ENCODE measurements at places on chromosomes 3 and 15.

DNA sequence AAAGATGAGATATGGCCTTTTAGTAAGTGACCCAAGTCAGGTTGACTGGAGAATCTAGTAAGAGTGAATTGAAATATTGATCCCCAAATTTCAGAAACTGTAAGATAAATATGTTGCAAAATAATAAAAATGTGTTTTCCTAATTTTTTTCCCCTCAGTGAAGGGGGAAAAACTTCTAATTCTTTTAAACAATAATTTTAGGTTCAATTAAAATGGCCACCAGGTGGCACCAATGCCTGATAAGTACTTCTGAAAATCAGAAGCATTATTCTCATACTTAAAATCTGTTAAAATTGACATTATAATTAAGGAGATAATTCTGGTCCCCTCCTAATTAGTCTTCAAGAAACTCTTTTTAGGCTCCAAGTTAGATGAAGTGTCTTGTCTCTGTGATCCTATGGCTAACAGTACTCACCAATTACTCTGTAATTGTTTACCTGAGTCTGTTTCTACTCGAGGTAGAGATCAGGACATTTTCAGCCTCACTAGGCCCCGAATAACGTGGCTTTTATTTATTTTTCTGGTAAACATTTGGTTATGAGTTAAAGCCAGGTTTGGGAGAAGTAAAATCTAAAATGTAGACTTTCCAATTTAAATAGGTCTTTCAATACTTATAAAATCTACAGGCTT is 52.6 kb downstream of the NMD3 start:
- peak; percentile 21 for DNase-seq

DNA sequence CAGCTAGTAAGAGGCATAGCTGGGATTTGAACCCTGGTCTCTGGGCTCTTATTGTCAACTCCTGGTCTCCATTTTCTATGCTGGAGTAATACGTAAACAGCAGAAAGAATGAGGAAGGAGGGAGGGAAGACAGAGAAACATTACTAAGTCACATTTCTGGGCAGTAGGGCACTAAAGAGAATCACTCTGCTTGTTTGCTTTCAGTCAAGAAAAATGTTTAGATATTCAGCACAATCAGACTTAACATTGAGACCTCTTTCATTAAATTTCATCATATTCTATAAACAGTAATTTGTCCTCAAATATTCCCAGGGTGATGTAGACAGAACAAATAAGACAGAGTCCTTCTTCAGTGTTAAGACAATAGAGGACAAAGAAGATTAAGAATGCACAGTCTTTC is 67.7 kb upstream of the BNC1 start:
- no peak for DNase-seq

GRCh38 chr15:43268111-43269105 is 1.7 kb upstream of the TGM5 start:
- DNase-seq = no peak

DNA sequence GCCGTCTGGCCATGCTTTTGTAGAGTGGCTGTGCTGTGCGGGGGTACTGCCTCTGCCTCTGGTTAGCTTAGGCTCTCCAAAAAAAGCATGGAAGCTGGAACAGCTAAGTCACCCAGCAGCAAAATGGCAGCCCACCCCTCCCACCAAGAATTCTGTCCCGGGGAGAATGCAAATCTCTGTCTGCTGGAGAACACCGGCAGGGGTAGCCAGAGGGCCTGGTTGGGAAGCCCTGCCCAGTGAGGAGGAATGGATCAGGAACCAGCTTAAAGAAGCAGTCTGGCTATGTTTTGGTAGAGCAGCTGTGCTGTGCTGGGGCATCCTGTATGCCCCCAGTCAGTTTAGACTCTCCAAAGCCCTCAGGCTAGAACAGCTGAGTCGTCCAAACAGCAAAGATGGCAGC is 56.2 kb upstream of the PTPRG start:
- no peak for DNase-seq

GRCh38 chr3:105339946-105340345 is 26.8 kb upstream of the ALCAM start:
- DNase-seq = no peak

GRCh38 chr3:133209871-133210550 is 171.8 kb downstream of the TMEM108 start:
- DNase-seq = no peak

DNA sequence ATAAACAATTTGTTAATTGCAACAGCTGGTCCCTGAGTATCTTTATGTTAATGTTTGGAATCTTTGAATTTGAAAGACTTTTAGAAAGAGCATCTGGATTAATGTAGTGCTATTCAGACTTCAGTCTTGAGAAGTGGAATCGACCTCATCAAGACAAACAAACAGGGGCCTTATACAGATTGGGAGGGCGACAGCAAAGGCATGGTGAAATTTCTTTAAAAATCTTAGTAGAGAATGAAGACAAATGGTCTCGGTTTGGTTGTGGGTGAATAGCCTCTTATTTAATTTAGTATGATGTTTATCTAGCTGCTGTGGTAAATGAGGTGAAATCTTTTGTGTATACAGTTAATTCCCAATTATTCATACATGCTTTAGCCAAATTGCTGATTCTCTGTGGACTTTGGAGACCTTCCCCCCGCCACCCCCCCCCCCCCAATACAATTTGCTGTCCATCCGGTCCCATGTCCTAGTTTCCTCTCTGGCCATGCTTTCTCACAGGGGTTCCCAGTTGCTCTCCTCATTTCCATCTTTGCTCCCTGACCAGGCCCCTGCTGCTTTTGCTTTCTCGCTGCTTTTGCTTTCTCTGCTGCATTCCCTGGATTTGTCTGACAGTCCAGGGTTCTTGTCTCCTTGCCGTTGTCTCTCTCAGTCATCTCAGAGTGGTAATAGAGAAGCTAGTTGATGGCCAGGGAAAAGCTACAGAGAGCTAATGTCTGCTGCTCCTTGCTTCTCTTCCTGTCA is 135.3 kb downstream of the FNDC3B start:
- DNase-seq = no peak

- DNase-seq = peak; percentile 20
Measured at GRCh38 chr15:66619152-66619903, 53.5 kb upstream of the LCTL start.

- no peak for DNase-seq
Measured at GRCh38 chr3:19183584-19183983, 35.3 kb downstream of the KCNH8 start.

GRCh38 chr15:49135342-49135857 is 20.0 kb downstream of the COPS2 start:
- no peak for DNase-seq

- peak; percentile 79 for DNase-seq
Measured at GRCh38 chr15:74790080-74790916, 8.4 kb downstream of the CSK start.

DNA sequence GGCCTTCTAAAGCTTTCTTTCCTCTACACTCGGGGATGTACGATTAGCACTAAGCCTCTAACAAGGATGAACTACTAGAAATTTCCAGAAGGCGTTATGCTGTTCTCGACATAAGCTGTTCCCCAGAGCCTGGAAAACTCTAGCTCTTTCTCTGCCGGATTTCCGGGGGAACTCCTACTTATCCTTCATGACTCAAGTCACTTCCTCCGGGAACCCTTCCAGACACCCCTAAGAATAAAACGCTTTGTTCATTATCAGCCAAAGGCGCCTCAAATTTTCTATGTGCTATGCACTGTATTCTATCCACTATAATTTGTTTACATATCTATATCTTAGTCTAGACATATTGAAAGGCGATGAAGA is 455 bp upstream of the SNAP23 start:
- DNase-seq = peak; percentile 82

- DNase-seq = no peak
Measured at GRCh38 chr15:65804252-65804931, 12.3 kb upstream of the DENND4A start.

DNA sequence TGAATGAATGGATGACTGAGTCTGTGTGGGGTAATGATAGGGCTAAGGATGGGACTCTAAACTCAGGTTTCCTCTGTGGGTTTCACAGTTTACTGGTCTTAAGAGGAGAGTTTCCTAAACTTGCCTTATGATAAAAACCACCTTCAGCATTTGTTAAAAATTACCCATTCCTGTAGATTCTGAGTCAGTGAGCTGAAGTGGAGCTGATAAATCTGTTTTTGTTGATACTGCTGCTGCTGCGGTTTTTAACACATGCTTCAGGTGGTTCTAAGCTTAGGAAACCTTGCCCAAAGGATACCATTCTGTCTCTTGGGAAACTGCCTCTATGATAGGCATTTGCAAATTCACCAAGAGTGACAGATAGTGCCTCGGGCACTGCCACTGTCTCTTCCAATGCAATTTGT is 52.6 kb downstream of the MECOM start:
- DNase-seq = no peak

DNA sequence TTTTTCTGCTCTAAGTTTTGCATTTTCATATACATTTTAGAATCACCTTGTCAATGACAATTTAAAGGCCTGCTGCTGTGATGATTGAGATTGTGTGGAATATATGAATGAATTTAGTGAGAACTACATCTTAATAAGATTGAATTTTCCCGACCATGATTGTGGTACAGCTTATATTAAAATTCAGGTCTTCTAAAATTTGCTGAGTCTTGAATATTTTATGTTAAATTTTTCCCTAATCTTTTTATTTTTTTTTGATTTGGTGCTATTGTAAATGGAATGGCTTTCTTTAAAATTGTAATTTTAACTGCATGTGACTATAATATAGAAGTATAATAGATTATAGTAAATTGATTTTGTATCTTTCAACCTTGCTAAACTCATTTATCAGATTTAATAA is 172.1 kb downstream of the IL1RAP start:
- no peak for DNase-seq

DNA sequence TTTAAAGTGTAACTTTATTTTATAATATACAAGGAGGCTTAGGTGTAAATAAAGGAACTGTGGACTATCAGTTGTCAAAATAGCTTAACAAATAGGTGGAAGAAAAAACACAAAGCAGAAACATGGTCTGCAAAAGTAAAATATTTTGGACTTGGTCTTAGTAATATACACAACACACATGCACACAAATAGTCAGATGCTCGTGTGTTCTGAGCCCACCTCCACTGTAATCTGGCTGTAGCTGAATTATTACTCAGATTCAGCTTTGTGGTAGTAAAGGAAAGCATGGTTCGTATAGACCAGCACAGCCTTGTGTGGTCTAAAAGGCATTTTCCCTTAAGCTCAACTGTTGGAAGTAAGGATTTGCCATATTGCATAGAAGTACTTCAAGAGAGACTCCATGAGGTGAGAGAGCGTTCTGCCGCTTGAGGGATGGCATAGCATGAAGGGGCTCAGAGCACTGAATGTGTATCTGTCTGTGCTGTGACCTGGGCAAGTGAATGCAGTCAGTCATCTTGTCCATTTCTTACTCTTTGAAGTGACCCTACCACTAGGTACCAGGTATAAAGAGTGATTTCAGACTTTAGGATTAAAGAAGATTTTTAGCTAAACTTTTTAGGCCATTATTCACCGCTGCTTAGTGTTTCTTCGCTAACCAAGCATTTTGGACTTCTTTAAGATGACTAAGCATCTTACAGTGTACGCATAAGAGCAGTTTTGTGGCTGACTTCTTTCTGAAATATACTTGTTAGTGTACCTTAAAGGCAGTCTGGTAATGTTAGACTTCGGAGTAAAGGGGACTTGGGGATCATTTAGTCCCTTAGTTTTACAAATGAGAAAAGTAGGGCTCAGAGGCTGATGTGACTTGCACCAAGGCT is 15.2 kb downstream of the TPM1 start:
- DNase-seq = no peak

DNA sequence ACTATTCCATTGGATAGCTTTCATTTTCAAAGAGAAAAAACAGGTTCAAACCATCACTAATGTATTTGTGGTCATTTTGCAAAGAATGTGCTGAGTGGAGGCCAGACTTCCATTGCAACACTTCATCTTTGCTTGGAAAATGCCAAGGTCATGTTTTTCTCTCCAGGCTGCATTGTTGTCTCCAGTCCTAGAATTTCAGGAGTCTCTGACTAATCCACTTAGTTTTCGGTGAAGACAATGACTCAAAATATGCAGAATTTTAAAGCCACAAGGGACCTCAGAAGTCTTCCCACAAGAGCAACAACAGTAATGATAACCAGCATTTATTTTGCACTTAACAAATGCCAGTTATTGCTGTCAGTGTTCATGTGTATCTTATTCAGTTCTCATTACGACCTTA is 277.0 kb downstream of the RYR3 start:
- DNase-seq = no peak

GRCh38 chr3:133595341-133595740 is 21.9 kb downstream of the CDV3 start:
- peak; percentile 73 for DNase-seq

- no peak for DNase-seq
Measured at GRCh38 chr3:105158286-105158685, 208.4 kb upstream of the ALCAM start.

GRCh38 chr15:70008697-70009290 is 88.9 kb downstream of the TLE3 start:
- DNase-seq = no peak

DNA sequence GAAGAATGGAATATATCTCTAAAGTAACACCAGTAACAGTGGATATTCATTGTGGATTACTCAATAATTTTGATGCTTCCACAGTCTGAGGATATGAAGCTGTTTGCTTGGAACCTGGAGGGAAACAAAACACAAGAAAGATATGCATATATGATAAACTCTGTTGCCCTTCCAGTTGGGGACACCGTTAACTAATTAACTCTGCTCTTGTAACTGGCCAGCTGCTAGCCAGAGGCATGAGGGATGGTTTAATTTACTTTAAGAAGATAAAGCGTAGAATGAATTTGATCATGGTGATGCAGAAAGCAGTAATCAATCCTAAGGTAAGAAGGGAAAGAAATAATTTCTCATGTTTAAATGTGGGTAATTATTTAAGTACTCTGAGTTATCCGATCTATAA is 442.6 kb downstream of the NAALADL2 start:
- DNase-seq = no peak

GRCh38 chr3:53067567-53067966 is 21.7 kb upstream of the SFMBT1 start:
- DNase-seq = no peak

GRCh38 chr3:12041446-12042041 is 37.4 kb downstream of the SYN2 start:
- no peak for DNase-seq

- no peak for DNase-seq
Measured at GRCh38 chr3:98583766-98584165, 9.6 kb downstream of the CPOX start.

GRCh38 chr3:144831955-144832716 is 860.5 kb downstream of the DIPK2A start:
- no peak for DNase-seq
